COR-L47 (cell line): ENCODE measurements at places on chromosomes 5 and 9.

DNA sequence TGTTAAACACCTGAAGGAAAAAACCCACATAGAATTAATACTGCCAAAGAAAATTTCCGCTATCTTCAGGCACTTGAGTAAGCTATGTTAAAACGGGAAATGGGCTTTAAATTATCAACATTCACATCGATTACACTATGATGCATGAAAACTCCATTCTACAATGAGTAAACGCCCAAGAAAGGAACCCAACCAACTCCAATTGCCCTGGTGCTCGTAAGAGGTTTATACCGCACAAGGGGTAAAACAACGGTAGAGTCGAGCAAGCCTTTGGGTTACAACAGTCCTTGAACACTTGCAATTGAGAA lies 1.0 kb downstream of the AGTPBP1 start:
- DNase-seq, result no peak

- DNase-seq, result no peak
These were observed 273.5 kb downstream of the SLF1 start for GRCh38 chr5:94891972-94892371.

DNA sequence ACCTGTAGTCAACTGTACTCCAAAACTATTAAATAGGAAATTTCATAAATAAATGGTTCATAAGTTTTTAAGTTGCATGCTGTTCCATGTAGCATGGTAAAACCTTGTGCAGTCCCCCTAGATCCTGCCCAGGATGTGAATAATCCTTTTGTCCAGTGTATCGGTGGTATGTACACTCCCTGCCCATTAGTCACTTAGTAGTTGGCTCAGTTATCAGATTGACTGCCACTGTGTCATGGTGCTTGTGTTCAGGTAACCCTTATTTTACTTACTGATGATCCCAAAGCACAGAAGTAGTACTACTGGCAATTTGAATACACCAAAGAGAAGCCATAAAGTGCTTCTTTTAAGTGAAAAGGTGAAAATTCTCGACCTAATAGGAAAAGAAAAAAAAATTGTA lies 134.2 kb downstream of the RNF180 start:
- no peak for DNase-seq

DNA sequence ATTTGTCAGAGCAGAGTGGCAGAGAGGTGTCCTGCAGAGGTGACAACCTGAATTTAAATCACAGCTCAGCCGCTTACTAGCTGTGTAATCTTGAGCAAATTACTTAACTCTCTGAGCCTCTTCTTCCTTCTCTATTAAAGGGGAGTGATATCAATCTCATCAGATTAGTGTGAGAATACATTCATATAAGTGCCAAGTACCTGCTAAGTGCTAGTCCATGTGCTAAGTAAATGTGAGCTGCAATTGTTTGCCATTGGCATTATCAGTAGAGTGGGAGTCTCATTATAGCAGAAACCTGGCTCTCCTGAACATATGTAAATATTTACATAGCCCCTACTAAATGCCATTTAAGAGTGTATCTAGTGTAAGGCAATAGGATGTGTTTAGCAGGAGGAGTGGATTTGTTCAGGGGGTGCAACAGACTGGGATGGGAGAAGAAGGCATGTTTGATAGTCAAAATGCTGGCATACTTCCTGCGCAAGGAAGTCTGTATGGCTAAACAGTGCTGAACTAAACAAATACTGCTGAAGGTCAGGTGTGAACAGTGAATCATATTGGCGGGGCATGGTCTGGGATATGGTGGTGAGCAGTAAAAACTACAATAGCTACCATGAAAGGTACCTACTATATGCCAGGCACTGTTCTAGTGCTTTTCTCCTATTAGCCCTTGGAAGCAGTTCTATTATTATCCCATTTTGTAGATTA lies 74.5 kb downstream of the F2RL2 start:
- DNase-seq, result no peak

DNA sequence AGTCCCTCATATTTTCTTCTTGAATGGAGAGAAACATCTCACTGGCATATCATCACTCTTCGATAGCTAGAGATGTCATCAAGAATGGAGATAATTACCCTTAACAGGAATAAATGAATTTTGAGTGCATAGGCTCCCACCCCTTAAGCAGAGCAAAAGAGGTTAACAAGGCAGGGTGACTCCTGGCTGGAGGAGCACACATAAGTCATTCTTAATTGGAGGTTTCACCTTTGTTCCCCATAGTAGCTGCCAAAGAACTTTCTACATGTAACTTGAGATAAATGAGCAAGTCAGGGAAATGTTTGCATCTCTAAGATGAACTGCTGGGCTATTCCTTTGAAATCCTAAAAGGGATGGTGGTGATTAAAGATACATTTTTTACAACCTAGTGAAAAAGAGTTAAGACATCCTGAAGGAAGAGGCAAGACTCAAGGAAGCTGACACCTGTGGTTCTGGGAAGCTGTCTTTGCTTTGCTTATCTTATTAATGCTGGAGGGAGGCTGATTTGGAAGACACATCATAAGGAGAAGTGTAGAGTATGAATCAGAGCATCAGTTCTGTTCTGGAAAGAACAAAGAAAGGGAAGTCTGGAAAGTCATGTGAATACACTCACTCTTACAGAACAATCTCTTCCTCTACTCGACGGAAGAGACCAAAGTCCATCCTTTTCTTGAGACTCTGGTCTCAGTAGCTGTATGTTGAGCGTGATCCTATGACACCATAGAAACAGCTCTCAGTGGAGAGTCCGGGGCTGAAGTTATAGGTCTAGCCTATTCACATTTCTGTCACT lies 326.3 kb downstream of the OSTF1 start:
- no peak for DNase-seq

GRCh38 chr5:43171926-43172325 lies 20.1 kb upstream of the NIM1K start:
- no peak for DNase-seq

DNA sequence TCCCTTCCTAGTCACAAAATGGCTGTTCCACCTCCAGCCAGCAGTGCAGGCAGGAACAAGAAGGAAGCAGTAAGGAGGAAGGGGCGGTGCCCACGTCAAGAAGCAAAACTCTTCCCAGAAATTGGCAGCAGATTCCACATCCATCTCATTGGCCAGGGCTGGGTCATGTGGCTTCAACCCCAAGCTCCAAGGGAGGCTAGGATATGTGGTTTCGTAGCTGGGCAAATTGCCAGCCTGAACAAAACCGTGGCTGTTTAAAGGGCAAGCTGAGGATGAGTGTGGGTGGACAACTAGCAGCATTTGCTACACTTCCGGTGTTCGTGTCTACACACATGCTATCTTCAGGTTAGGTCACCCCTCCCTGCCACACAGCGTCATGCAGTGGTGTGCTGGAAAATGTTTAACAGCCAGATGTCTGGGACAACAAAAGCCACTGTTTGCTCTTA lies 92.1 kb upstream of the MAP1B start:
- peak; percentile 96 for DNase-seq

GRCh38 chr5:137808503-137809135 lies 54.5 kb upstream of the HNRNPA0 start:
- no peak for DNase-seq

GRCh38 chr5:125834438-125835115 lies 588.6 kb upstream of the GRAMD2B start:
- no peak for DNase-seq

DNA sequence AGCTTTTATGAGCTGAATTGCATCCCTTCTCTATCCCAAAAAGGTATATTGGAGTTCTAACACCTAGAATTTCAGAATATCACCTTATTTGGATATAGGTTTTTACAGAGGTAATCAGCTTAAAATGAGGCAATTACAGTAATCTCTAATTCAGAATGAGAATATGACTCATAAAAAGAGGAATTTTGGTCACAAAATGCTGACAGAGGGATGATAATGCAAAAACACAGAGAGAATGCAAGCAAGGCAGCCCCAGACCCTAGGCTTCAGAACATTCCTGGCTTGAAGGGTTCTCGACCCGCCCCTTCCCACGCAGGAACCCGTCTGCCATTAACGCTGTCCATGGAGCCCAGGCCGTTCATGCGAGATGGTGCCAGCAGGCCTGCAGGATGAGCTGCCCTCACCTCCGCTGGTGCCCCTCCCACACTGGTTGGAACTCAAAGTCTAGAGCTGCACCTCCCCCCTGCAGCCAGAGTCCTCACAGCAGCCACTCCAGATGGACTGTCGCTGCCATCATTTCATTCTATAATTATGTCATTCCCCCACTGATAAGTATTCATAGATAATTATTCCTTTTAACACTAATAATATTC lies 1173.4 kb upstream of the ACO1 start:
- DNase-seq, result no peak

GRCh38 chr9:16030528-16031185 lies 477.8 kb downstream of the CCDC171 start:
- DNase-seq, result no peak

DNA sequence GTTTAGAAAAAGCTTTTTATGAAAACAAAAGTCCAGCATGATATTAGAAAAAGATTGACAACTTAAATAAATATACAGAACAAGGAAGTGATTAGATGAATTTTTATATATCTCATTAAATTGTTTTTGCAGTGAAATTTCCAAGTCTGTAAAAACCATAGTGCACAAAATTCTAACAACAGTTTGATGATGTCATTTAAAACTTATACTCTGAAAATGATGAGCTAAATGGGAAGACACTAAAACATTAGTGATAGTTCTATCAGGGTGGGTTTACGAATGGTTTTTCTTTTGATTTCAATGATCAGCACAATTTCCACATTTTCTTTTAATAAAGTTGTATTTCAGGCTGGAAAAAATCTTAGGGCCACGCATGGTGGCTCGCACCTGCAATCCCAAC lies 126.4 kb upstream of the GPR151 start:
- DNase-seq, result no peak

DNA sequence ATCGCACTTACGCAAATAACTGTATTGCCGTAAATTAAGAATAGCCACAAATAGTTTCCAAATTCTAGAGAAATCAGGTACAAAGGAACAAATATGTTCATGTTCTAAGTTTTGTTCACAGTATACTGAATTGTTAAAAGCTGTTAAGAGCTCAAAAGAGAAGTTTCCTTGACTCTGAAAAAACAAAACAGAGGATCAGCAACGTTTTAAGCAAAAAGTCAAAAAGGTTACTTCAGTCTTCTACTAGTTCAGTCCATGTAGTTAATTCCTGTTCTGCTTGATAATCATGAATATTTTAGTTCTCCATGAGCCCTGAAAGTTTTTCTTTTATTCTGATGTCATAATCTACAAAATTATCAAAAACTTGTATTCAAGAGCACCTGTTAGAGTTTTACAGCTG lies 128.6 kb upstream of the MAST4 start:
- no peak for DNase-seq

DNA sequence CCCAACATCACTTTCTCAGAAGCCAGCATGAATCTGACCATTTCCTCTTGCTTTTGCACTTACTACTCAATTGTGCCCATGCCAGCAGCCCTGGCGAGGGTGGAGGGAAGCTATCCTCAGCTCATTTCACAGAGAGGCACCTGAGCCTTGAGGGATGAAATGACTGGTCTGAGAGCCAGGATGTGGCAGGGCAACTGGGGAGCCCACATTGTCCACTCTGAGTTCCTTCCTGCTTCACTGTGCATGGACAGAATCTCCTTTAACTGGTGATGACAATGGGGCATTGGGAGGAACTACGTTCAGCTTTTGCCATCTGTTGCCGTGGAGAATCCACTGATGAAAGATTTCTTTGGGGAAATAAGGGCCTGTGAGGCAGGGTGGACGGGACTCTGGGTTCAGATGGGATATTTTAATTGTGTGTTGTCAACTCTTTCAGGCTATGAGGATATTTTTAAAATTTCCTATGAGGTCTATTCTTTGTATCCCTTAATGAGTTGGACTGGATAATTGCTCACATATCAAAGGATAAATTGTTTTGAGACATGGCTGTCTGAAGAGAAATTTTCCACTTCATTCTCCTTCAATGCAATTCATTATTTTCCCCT lies 78.3 kb downstream of the TNC start:
- DNase-seq, result no peak

DNA sequence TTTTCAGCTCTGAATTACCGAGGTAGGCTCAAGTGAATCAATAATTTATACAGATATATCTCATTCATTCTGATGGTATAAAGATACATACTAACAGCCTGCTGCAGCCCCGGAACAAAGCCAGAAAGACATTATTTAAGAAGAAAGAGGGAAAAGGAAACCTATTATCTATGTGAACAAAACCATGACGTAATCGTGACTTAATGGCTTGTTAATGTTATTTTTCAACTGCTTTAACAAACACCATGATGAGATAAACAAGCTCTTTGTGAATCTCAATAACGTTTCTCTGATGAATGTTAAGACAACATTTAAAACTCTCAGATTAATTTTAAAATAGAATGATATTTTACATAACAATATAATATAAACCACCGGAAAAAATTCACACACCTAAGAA lies 237.1 kb downstream of the SLF1 start:
- DNase-seq, result no peak

DNA sequence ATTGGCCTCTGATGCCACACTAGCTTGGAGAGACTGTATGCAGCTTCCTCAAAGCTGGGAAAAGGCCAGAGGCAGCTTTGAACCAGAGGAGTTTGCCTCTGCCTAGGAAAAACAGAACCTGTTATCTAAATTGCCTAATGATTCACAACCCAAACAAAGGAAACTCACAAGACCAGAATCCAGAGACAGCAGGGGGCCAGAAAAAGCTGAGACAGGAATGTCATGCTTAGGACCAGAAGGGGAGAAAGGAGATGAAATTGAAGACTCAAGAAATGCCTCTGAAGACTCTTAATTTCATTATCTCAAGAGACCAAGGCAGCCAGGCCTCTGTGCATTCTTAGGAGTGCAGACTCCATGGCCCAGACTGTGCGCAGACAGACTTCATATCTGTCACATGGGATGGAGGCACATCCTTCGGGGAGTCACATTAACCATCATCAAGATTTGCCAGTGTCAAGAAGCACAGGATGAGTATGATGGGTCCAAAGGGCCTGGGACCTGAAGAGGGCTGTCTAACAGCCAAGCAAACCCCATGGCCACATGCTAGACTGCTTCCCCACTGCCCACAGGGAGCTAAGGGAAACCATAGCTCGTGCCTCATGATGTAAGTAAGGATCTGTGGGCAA lies 57.3 kb downstream of the ARSB start:
- no peak for DNase-seq

DNA sequence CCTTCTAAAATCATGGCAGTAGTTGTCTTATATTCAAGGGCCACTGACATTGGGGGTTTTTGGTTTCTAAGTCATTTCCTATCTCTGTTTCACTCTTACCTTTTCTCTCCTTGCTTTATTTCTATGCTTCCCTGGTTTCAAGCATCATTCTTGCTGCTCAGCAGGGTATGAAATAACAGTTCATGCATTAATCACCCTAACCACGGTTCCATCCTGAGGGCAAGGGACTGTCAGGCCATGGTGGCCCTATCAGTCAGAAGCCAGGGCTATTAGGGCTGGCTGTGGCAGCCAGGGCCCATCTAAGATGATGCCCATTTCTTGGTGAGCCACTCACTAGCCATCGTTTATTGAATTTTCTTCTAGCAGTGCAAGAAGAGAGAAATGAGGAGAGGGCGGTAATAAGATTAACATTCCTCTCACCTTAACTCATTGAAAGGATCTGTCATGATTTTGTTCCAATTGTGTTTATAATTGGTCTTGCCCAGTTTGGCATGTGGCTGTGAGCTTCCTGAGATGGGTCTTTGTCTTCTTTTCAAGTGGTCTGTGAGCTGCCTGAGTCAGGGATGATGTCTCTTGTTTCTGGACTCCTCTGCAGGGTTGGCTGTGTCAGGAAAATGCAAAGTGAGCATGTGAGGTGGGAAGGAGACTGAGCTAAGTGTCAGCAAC lies 45.2 kb downstream of the CYSTM1 start:
- no peak for DNase-seq
